ENCODE measurements at places on chromosomes 3 and 15. TPM values are rescaled to one million over a fixed set of nuclear protein-coding genes. Genes with fewer than 3 reads are reported as not detected.

The PRC1 gene
- 89.8 TPM for total RNA-seq

The KCNAB1 gene
- 1.2 TPM for total RNA-seq

The ADAMTS17 gene
- total RNA-seq, result 5.0 TPM

The DPH6 gene
- 25.1 TPM for total RNA-seq

The FOXB1 gene
- total RNA-seq, result not detected

The ACAD11 gene
- total RNA-seq, result 50.5 TPM

The ABHD2 gene
- 169 TPM for total RNA-seq

The NLGN1 gene
- total RNA-seq, result 28.4 TPM
